Activated CD8-positive, alpha-beta memory T cell treated with anti-CD3 and anti-CD28 coated beads, Interleukin-2, amount 50 U/mL, for 48 hours (primary cell): ENCODE measurements at places on chromosomes 6 and 20.
A peak's percentile ranks its signal among the peaks of the same experiment; 100 is the strongest.

- no peak for DNase-seq
Observed at GRCh38 chr6:101550451-101550850, 156.9 kb downstream of the GRIK2 start.

- no peak for DNase-seq
Observed at GRCh38 chr20:62357187-62357667, 9.9 kb downstream of the LAMA5 start.

DNA sequence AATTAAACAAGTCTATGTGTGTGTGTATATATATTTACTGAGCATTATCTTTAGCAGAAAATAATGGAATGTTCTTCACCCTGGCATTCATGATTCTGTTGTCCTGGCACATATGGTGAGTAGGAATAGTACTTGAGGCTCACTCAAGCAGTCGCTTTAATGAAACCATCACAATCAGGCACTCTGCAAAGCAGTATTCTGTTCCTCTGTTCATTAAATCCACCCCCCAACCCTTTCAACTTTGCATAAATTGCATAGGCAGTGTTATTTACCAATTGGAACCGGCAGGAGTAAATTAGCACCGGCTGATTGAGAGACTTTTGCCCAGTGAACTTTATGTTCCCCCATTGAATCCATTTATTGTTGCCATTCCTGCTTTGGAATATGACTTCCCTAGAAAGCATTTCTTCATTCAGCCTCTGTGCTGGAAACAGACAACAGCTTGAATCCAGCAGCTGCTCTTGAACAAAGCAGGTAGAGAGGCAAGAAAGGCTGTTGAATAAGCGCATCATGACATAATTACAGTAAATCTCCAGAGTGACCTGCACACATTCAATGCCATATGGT lies 268.0 kb upstream of the RNF217 start:
- no peak for DNase-seq

DNA sequence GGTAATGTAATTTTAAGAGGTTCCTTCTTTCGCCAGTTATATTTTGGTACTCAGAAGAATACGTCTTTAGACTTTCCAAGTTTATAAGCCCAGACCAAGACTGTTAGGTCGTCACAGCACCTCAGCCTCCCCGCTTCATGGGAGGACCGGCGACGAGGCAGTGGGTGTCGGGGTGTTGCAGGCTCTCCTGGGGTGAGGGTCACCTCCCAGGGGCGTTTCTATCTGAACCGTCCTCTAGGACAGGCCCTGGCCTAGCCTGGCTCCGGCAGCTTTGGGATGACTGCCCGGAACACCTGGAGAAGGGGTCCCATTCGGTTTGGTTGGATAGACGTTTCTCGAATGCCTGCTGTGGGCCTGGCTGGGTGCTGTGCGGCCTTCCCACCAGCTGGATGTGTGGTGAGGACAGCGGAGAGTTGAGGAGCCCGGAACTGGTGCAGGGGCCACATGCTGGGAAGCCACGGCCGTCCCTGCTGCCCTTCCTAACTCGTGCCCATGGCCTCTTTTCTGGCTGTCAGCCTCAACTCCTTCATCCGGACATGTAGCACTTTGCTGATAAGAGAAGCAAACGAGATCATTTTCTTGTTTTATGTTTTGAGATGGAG lies 1.1 kb downstream of the OSBPL2 start:
- no peak for DNase-seq

DNA sequence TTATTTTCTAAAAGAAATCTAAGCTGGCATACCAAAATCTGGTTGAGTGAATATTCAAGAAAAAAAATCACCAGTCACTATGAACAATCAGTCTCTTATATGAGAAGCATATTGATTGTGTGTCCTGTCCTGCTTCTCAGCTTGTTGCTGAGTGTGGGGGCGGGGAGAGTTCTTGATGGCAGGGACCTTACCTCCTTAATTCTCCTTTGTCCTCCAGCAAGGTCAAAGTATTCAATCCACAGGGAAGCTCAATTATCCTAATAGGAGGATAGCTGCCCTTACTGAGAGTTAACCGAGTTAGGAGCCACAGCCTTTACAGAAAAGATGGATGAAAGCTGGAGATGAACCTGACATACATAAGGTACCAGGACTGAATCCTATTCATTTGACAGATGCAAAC lies 154.0 kb downstream of the LY86 start:
- DNase-seq, result no peak

DNA sequence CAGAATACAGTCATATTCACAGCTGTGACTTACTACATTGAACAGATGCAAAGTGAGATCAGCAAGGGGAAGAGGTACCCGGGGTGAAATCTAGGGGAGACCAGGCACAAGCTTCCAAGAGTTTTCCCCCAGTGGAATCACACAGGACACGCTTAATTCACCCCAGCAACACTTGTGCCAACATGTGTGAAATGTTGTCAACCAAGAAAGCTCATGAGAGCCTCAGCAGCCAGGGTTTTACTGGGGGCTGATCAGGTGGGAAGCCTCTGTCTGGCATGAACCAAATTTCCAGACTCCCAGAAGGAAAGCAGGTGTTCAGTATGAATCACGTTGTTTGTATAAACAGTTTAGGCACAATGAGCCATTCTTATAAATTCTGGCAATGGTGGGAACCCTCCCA lies 6.9 kb upstream of the RTF2 start:
- DNase-seq, result no peak

GRCh38 chr20:48605364-48606171 lies 222.2 kb downstream of the PREX1 start:
- DNase-seq, result peak; percentile 39

DNA sequence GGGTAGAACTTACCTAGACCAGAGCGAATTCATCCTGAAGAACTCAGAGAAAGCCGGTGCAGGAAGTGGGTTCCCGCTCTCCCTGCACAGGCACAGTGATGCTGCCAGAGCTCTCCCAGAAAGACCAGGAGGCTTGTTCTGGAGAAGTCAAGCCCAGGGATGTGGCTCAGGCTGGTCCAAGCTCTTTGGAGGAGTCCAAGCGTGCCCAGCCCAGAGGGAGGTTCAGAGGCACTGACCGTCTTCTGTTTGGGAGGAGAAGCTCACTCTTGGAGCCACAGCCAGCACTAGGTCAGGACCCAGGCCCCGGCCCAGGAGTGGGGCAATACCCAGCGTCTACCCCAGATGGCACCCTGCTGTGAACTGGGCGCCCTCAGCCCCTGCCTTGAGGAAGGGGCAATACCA lies 1.5 kb upstream of the PMEPA1 start:
- DNase-seq, result no peak

DNA sequence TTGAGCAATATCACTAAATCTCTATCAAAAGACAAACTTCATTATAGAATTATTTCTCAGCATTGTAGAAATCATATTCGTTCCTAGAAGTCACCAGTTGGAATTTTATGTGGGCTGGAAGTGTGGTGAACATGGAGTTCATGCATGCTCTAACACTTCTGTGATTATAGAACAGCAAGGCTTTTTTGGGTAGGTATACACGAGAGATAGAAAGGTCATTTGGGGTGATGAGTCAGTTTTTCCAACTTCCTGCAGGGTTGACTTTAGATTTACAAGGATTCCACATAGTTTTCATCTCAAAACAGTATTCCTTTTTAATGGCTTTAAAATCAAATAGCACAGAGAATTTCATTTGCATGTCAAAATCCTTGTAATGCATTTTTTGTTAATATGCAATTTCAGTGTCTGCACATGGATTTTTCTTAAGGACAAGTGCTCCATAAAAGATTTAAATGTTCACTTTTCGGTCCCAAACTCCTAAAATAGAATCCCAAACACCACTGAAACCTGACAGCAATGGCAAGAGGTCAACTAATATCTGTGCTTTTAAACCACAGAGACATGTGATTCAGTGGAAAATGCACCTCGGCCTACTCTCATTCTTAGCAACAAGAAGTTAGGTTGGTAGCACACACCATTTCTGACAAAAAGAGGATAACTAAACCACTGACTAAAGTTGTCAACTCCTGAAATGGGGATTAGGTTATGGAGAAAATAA lies 211.0 kb downstream of the MOXD1 start:
- no peak for DNase-seq

DNA sequence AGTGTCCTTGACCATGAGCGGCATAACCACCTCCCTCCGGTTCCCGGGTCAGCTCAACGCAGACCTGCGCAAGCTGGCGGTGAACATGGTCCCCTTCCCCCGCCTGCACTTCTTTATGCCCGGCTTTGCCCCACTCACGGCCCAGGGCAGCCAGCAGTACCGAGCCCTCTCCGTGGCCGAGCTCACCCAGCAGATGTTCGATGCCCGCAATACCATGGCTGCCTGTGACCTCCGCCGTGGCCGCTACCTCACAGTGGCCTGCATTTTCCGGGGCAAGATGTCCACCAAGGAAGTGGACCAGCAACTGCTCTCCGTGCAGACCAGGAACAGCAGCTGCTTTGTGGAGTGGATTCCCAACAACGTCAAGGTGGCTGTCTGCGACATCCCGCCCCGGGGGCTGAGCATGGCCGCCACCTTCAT lies 4.9 kb downstream of the TUBB1 start:
- peak; percentile 46 for DNase-seq

GRCh38 chr20:31587545-31588389 lies 17.3 kb upstream of the ID1 start:
- no peak for DNase-seq

DNA sequence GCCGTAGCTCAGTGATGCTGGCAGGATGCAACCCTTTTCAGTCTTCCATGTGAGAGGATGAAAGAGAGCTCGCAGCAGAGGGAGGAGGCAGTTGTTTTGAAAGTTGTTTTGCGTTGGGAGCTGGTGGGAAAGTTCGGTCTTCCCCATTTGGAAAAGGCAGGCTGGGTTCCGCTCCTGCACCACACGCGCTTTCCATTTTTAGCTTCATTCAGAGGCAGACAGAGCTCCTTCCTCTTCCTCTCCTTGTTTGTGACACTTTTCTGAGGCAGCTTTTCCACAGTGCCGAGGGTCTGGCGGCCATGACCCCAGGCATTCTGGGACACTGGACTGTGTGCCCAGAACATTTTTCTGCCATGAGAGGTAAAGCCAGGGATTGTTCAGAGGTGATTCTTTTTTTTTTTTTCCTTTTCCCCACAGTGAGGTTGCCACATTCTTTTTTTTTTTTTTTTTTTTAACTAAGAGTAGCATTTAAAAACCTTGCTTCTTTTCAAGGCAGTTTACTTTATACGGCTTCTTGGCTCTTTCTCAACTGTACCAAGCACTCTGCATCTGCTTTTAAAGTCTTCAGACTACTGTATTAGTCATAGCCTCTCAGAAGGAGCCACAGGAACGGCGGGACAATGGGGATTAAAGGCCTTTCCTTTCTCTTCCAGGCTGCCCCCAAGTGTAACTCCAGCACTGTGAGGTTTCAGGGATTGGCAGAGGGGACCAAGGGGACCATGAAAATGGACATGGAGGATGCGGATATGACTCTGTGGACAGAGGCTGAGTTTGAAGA lies 1.6 kb downstream of the PRDM1 start:
- DNase-seq, result no peak

DNA sequence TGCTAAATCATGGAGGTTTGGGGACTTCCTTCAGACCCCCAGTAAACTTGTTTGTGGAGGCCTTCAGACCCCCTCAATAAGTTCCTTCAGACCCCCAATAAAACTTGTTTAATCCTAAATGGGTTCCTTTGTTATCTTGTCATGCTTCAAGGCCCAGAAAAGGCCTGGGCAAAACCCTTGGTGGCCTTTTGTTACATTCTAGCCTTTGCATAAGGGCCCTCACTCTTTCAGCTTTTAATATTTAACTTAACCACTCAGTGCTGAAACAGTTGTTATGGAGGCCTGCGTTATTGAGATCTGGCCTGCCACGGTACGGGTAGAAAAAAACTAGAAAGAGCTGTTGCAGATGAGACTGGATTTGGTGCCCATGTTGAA lies 4.3 kb upstream of the DYNLRB1 start:
- DNase-seq, result no peak

GRCh38 chr20:8057871-8058270 lies 38.3 kb upstream of the TMX4 start:
- DNase-seq, result no peak

DNA sequence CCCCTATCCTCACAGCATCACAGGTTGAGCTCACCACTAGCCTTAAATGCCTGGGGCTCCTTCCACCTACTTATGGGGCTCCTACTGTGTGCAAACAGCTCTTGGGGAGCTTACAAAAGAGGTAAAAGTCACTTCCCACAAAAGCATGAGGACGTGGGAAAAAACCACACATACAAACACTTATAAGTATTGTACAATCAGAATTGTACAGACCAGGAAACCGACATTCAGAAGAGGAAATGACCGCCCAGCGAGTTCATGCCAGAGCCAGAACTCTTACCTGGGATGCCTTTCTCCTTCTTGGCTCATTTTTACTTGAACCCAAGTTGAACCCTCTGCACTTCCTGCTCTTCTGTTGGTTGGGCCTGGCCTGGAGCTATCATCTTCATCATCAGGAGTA lies 6.3 kb upstream of the PPP1R16B start:
- no peak for DNase-seq

- no peak for DNase-seq
Observed at GRCh38 chr20:5919626-5920544, 30.4 kb downstream of the TRMT6 start.

GRCh38 chr6:17161076-17161475 lies 59.2 kb downstream of the STMND1 start:
- no peak for DNase-seq

- no peak for DNase-seq
Observed at GRCh38 chr20:23212464-23212995, 126.4 kb upstream of the CD93 start.

DNA sequence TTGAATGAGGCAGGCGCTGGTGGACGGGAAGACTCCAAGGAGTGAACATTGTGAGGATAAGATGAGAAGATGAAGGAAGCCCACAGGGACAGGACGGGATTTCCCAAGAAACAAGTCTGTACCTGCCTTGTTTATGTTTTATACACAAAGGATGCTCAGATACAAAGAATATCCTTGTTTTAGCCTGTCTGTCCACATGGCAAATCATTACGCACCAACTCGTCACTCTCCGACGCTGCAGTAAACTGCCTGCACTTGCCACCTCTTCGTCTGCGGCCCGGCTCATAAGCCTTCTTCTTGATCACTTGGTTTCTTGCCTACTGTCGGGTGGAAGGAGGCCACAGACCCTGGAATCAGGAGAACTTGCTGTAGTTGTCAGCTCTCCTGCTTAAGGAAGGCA lies 85.4 kb downstream of the CD83 start:
- DNase-seq, result no peak

DNA sequence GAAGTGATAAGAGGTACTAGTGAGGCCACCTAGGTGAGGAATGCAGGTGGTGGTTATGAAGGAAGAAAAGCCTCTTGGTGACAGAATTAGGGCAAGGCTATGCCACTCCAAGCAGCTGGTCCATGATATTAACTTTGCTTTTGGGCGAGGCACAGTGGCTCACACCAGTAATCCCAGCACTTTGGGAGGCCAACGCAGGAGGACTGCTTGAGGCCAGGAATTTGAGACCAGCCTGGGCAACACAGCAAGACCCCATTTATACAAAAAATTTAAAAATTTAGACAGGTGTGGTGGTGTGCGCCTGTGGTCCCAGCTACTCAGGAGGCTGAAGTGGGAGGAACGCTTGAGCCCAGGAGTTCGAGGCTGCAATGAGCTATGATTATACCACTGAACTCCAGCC lies 56.1 kb downstream of the SERAC1 start:
- DNase-seq, result no peak

- no peak for DNase-seq
Observed at GRCh38 chr6:150029276-150029675, 3.9 kb upstream of the RAET1L start.
